Stimulated activated CD4-positive, alpha-beta T cell treated with anti-CD3 and anti-CD28 coated beads, TNF-alpha, amount 100 ng/mL, for 4 hours (primary cell): ENCODE measurements at places on chromosomes 3 and 15.

DNA sequence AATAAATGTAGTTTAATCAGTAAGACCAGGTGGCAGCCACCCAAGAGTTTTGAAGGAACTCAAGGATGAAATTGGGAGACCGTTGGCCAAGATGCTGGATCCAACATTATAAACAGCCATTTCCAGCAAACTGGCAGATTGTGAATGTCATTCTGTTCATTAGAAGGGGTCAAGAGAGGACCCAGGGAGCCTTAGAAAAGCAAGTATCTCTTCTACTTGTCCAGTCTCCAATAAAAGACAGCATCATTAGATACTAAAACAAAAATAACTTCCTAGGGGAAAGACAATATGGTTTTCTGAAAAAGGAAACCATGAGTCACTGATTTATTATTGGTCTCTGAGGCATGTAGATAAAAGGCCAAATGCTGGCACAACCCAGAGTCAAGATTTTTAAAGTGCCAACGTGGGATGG, 67.9 kb downstream of the GADL1 start:
- no peak for DNase-seq

- no peak for DNase-seq
These were observed 147.2 kb downstream of the LPP start for GRCh38 chr3:188301147-188301546.

DNA sequence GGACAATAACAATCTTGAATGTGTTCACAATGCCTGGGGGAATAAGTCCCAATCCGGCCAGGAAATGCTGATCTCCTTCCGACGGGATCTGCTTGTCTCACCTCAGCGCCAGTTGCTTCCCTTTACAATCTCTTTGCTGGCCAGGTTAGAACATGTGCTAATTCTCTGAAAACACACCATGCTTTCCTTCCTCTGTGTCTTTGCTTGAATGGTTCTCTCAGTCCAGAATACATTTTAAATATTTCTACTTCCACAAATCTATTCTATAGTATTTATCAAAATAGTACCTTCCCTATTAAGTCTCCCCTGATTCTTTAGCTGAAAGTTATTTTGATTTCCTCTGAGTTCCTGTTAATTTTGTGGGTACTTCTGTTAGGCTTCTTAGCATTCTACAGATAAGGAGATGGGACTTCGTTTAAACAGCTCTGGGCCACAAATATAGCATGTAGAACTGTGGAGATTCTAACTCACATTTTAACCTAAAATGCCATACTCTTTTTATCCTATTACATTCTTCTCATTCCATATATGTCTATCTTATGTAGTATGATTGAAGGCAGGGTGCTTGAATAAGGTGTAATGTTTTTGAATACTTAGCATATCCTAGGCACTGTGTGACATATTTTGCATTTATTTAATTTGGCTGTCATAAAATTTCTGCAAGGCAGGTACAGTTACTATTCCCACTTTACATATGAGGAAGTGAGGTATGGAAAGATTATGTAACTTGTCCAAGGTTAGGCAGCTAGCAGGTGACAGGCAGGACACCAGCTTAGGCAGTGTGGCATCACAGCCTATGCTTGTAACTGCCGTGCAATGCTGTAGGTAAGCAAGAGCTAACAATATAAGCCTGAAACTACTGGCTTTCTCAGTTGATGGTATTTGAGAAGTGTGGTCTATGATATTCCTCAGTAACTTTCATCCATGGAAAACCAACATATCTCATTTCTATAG, 299.8 kb downstream of the LPP start:
- no peak for DNase-seq

DNA sequence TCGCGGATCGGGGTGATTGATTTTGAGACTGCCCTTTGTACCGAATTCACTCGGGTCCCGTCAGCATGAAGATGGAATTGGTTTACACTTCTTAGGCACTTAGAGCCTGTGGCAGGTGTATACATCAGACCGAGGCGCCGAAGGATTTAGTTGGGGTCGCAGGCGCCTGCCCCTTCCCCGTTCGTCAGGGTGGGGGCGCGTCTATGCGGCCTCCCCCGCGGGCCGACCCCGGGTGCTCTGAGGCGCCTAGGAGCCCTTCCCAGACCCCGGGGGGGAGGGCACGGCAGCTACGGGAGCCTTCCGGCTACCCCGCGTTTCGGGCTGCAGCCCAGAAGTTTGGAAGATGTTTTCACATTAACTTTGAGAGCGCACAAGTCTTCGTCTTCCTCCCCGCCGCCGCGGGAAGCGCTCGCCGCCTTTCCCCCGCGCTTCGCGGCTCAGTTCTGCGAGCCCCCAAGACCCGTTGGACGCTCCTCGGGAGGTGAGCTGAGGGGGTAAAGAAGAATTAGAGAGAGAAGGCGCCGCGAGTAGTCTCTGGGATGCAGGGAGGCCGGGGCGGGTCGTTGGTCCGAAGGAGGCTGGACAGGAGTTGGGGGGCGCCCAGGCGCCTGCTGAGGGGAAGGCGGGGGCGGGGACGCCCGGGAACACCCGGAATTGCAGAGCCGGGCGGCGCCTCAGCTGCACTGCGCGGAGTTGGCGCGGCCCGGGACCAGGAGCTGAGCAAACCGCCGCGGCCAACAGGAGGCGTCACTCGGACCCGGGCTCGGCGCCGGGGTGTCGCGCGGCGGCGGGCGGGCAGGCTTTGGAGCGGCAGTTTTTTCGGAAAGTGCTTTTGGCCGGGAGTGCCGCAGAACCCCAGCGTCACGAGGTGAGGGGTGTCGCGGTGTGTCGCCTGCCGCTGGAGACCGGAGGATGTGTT, 780 bp downstream of the TIPARP start:
- DNase-seq = peak; percentile 24

GRCh38 chr15:34014556-34014955, 24.4 kb downstream of the AVEN start:
- DNase-seq = no peak

- no peak for DNase-seq
These were observed 798 bp downstream of the GCHFR start for GRCh38 chr15:40764629-40765103.

GRCh38 chr3:100634493-100635272, 25.3 kb downstream of the ADGRG7 start:
- DNase-seq = no peak

- DNase-seq = no peak
These were observed 179.4 kb upstream of the ALCAM start for GRCh38 chr3:105187344-105187743.

- no peak for DNase-seq
These were observed 39.0 kb downstream of the GABPB1 start for GRCh38 chr15:50315814-50316630.

DNA sequence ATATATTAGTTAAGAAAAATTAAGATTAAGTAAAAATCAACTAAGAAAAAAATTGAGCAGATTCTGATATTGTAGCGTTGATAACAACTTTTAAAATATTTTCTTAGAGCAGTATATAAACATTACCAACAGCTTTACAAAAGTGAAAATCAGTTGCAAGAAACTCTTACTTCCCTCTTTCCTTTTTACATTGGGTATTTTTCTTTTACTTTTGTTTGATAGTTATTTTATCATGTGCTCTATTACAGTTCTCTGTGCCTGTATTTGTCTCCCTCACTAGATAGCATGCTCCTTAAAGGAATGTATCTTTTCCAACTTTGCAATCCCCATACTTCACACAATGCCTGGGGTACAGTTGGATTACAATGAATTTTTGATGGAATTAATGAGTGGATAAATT, 87.5 kb upstream of the P3H2 start:
- DNase-seq = no peak

GRCh38 chr3:142809259-142809658, 79.6 kb downstream of the PCOLCE2 start:
- no peak for DNase-seq

- DNase-seq = no peak
These were observed 45.1 kb downstream of the COL8A1 start for GRCh38 chr3:99683465-99683864.

- no peak for DNase-seq
These were observed 237.2 kb downstream of the MBNL1 start for GRCh38 chr3:152505926-152506325.

- DNase-seq = no peak
These were observed 749.0 kb downstream of the PDCD6IP start for GRCh38 chr3:34547297-34547920.

GRCh38 chr3:99330281-99330680, 308.1 kb upstream of the COL8A1 start:
- no peak for DNase-seq

- no peak for DNase-seq
These were observed 54.4 kb downstream of the ANXA2 start for GRCh38 chr15:60343221-60343970.

DNA sequence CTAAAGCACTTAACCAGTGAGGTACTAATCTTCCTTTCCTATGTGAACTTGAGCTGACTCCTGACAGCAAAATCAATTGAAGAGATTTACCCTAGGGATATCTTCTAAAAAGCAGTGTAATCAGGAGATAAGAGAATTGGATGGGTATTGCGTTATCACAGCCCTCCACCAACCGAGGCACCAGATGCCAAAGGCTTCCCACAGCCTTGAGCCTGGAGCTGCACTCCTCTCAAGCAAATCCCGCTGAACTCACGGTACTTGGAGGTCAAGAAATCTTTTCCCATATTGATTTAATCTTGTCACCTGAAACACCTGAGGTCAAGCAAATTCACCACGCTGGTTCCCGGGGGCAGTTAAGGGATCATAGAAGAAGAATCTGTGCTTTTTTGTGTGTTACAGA, 346.8 kb downstream of the TBL1XR1 start:
- DNase-seq = no peak

GRCh38 chr15:83816124-83816883, 162.4 kb downstream of the ADAMTSL3 start:
- no peak for DNase-seq

DNA sequence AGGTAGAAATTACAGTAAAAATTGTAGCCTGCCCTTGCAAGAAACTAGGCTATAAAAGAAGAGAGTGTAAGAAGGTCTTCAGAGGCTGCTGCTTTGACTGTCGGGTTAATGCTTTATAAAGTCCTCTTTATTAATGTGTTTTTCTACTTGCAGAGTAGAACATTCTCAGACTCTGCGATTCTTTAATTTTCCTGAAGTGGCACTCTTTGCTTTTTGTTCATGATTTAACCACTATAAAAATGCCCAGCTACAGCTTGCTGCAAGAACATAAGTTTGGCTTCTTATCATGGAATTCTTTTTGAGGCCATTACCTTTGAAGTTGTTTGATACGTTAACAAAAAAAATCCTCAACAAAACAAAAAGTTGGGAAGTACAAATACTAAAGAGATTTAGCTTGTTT, 33.8 kb downstream of the MFSD1 start:
- DNase-seq = no peak

DNA sequence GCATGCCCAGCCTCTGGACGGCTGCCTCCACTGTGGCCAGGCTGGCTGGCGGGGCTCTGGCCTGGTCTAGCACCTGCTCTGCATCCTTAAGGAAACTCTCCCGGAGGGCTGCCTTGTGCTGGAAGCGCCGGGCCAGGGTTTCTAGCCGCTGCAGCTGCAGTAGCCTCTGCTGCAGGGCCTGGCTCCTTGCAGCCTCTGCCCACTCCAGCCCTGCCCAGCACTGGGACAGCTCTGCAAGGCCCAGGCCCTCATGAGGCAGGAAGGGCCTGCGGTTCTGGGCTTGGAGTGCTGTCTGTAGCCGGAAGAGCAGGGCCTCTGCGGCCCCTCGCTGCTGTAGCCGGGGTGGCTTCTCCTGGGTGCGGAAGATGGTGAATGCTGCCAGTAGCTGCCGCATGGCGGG, 8.0 kb downstream of the SPTBN5 start:
- DNase-seq = no peak

DNA sequence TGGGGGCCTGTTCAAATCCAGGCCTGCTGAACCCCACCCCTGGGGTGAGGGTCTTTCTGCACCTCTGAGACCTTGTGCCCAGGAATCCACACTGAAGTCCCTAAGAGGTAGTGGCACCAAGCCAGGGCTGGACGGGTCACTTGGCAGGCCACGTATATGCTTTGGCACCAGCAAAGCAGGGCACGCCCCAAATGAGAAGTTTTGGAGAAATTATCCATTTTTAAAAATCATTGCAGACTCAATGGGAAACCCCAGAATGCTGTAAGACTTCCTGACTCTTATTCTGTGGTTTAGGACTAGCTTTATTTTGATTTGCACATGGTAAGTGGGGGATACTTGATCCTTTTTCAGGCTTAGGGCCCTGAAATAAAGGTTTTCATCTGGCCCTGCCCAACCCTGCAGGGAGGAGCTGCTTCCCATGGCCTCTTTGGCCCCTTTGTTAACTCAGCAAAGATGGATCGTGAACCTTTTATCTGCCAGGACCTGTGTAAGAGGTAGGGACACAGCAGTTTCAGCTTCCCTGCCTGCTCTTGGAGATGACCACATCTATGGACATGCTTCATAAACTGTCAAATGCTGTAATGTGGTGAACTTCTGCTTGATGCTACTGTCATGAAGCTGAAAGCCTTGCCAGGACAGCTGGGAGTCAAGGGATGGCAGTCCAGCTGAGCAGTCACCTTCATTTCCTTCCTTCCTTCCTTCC, 88.0 kb downstream of the HMG20A start:
- no peak for DNase-seq

DNA sequence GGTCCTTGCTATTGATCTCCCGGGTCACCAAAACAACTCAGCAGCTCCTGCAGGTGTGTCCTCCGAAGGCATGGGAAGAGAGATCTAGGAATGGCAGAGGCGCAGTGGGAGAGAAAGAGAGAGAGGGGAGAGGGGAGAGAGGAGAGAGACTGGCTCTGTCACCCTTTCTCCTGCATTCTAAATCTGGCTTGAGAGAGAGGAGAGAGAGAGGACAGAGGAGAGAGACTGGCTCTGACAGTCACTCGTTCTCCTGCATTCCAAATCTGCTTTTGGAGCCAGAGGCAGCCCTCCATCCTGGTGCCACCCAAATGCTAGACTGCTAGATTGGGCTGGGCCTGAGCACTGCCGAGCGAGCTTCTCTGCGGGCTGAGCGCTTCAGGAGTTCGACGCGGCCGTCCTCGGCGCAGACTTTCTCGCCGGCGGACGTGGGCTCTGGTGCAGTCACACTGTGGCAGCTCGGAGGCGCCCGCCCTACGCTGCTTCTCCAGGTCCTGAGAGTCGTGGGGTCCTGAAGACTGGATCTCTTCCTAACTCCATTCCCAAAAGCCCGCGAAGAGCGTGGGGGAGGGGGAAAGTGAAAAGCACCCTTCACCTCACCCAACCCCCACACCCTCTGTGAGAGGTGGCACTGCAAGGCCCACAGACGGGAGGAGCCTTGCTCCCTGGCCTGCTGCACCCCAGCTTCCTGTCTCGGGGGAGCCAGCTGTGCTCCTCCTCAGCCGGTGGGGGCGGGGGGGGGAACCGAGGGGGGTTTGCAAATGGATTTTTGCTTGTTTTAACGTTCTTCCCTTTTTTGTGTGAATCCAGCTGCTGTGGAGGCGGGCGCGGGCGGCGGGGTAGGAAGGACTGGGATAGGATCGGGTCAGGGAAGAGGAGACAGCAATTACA, 222.3 kb downstream of the MEIS2 start:
- no peak for DNase-seq

GRCh38 chr3:38453075-38453912, at the start of gene ACVR2B:
TSS of gene ACVR2B (plus strand) at chr3:38453890. CDS start at chr3:38454323, 433 bp downstream.
- DNase-seq = peak; percentile 53

GRCh38 chr15:90683371-90683770, 33.8 kb upstream of the BLM start:
- no peak for DNase-seq

DNA sequence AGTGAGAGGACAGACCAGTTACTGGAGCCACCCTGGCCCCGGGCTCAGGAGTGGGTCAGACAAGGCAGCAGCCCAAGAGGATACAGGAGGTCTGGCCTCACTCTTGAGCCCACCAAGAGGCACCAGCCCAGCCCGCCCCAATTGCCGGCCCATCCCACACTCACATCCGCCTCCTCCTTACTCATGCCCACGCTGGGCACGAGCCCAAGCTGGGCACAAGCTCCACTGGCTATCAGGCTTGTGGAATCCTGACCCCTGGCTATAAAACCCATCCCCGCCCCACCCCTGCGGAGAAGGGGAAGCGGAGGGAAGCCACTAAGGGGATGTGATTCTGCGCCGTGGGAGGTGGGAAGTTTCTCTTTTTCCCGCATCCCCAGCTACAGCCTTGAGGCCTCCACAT, 25.9 kb downstream of the ADCY5 start:
- DNase-seq = no peak
